ENCODE measurements at places on chromosomes 4 and X.
A peak's percentile ranks its signal among the peaks of the same experiment; 100 is the strongest.

DNA sequence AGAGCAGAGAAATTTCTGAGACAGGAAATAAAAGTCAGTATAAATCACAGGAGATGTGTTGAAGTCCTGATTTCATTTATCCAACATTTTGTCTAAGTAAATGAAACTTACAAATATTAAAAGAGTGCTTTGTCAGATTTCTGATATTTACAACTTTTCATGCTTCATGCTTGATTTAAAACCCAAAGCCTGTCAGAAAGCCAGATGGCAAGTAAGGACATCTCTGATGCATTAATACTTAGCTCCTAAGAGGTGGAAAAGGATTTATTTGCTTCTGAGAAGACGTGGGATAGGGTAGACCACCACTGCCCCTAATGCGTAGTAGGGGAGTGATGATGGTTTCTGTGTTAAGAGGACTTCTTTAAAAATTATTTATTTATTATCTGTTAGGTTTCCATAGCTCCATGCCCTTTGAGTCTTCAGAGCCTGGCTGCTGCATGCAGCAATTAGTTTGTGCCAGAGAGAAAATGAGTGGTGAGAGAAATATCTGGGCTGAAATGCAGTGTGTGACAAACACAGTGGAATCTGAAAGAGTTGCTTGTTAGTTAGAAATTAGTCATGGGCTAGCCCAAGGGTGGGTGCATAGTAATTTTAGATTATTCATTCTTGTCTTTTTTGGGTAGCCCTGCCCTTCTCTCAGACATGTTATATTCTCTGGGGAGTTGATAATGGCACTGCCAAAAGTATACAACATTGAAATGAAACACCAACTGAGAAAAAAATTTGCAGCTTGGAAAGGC, 333.8 kb downstream of the C4orf33 start:
- DNase-seq, result no peak

- no peak for DNase-seq
Measured at GRCh38 chr4:182421753-182422152, 178.6 kb downstream of the TENM3 start.

DNA sequence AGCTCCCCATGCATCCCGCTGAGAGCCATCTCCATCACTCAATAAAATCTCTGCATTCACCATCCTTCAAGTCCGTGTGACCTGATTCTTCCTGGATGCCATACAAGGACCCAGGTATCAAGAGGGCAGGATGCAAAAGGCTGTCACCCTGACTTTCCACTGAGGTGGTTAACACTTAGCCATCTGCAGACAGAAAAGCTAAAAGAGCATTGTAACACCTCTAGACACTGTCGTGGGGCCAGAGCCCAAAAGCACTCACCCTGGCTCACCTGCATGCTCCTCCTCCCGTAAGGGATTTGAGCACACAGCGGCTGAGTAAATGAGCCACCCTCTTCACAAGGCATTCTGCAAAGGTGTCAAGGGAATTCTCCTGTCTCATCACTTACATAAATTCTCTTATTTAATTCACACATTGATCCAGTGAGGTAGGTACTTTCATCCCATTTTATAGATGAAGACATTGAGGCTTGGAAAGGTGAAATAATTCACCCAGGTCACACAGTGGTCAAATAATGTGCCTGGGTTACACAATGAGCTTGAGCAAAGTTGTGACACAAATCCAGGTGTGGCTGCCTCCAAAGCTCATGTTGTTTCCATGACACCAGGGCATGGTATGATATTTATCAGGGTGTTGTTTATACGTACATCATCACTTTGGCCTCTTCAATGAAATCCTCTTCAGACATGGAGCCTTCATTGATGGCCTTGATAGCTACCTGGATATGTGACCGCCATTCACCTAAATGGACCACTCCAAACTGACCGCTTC, 48.0 kb downstream of the TXK start:
- DNase-seq, result no peak

- no peak for DNase-seq
Measured at GRCh38 chr4:8913121-8913857, 41.6 kb upstream of the HMX1 start.

GRCh38 chrX:53223955-53224859, 800 bp downstream of the KDM5C start:
- peak; percentile 9 for DNase-seq

GRCh38 chr4:82988323-82988832, 22.2 kb downstream of the LIN54 start:
- no peak for DNase-seq

DNA sequence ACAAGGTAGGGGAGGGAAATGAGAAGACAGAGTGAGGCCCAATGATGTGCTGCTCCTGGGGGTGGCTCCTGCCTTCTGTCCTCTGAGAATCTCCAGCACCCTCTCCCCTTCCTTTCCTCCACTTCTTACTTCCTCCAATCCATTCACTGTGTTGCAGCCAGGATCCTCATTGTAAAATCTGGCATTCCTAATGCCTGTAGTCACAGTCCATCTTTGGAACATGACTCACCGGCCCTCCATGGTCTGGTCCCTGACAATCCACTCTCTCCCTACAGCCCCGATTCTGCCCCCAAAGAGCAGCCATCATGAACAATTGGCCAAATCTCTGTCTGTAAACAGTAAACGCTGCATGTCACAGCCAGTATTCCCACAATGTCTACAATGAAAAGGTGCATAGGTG, 72.9 kb downstream of the CLNK start:
- DNase-seq, result no peak
